Stimulated activated CD4-positive, alpha-beta T cell treated with anti-CD3 and anti-CD28 coated beads, TNF-alpha, amount 100 ng/mL, for 1 hour (primary cell): ENCODE measurements at places on chromosomes 6 and 20.
A peak's percentile ranks its signal among the peaks of the same experiment; 100 is the strongest.

DNA sequence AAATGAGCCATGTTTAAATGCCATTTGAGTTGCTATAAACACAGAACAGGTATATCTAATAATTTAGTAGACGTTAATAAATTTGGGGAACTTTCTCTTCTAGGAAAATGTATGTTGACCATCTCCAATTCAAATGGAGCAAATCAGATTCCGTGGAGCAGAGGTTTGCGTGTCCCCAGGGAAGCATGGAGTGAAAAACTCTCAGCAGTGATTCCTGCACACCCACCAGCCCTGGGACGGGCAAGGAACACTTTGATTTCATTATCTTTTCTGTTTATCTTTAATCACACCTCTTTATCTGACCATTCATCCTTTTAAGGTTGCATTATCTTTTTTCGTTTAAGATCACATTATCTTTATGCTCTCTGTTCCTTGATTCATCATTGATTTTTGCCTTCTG lies 95.0 kb downstream of the RNASET2 start:
- DNase-seq, result no peak

- no peak for DNase-seq
These were observed 19.8 kb downstream of the SUMO4 start for GRCh38 chr6:149419696-149420404.

- no peak for DNase-seq
These were observed 445 bp downstream of the RAB32 start for GRCh38 chr6:146543940-146544615.

DNA sequence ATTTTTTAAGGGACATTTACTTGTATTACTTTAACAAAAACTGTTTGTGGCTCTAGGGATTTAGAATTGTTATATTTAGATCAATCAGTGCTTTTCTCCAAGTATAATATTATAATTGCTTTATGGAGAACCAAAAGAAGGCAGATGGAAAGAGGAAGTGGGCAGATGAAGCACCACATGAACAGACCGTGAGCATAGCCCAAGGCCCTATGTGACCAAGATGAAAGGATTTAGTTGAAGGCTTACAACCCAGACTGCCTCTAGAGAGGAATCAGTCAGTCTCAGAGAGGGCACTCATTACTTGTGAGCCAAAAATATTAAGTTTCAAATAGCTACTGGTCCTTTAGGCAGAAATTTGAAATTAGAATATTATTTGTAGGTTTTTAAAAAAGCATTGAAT lies 102.3 kb upstream of the IMPG1 start:
- no peak for DNase-seq

GRCh38 chr6:2977799-2978590 lies 6.6 kb upstream of the SERPINB6 start:
- DNase-seq, result no peak

DNA sequence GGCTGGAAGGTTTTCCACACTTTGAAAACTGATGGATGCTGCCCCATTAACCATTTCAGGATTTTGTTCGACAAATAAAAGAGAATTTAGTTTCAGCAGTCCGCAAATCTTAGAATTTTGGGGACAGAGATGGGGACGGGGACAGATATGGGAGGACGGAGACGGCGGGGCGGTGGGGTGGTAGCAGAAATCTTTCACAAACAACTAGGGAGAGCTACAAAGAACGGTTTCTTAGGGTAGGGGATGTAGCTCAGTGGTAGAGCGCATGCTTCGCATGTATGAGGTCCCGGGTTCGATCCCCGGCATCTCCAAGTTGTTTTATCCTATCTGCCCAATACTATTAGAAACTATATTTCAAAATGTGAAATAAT lies 15.1 kb downstream of the HMGN4 start:
- peak; percentile 62 for DNase-seq

GRCh38 chr6:40755749-40756452 lies 168.7 kb upstream of the LRFN2 start:
- no peak for DNase-seq

GRCh38 chr6:135707426-135707825 lies 144.1 kb upstream of the PDE7B start:
- no peak for DNase-seq

DNA sequence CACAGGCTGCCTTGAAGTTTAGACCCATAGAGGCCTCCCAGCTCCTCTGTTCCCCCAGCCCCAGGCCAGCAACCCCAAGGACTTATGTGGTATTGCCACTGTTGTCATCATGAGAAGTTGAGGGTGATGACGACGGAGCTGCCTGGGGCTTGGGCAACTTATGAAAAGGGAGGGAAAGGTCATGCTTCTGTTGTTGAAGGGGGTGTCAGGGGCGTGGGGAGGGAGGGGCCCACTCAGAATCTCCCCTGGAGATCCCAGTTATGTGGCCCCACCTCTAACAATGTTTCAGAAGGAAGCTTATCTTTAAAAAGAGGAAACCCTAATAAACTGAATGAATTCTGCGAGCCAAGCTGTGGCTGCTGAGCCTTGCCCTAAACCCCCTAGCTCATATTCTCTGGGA lies 4.2 kb downstream of the ADTRP start:
- no peak for DNase-seq

DNA sequence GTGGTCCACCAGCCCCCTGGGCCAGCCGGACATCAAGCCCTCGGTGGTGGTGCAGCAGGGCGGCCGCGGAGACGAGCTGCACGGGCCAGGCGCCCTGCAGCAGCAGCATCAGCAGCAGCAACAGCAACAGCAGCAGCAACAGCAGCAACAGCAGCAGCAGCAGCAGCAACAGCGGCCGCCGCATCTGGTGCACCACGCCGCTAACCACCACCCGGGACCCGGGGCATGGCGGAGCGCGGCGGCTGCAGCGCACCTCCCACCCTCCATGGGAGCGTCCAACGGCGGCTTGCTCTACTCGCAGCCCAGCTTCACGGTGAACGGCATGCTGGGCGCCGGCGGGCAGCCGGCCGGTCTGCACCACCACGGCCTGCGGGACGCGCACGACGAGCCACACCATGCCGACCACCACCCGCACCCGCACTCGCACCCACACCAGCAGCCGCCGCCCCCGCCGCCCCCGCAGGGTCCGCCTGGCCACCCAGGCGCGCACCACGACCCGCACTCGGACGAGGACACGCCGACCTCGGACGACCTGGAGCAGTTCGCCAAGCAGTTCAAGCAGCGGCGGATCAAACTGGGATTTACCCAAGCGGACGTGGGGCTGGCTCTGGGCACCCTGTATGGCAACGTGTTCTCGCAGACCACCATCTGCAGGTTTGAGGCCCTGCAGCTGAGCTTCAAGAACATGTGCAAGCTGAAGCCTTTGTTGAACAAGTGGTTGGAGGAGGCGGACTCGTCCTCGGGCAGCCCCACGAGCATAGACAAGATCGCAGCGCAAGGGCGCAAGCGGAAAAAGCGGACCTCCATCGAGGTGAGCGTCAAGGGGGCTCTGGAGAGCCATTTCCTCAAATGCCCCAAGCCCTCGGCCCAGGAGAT lies 1.0 kb downstream of the POU3F2 start:
- DNase-seq, result no peak

GRCh38 chr6:160315310-160315709 lies 32.9 kb upstream of the SLC22A3 start:
- DNase-seq, result no peak

- DNase-seq, result peak; percentile 61
These were observed 14.4 kb downstream of the FOXP4 start for GRCh38 chr6:41560431-41561192.

GRCh38 chr6:38310061-38310460 lies 329.7 kb downstream of the BTBD9 start:
- no peak for DNase-seq

DNA sequence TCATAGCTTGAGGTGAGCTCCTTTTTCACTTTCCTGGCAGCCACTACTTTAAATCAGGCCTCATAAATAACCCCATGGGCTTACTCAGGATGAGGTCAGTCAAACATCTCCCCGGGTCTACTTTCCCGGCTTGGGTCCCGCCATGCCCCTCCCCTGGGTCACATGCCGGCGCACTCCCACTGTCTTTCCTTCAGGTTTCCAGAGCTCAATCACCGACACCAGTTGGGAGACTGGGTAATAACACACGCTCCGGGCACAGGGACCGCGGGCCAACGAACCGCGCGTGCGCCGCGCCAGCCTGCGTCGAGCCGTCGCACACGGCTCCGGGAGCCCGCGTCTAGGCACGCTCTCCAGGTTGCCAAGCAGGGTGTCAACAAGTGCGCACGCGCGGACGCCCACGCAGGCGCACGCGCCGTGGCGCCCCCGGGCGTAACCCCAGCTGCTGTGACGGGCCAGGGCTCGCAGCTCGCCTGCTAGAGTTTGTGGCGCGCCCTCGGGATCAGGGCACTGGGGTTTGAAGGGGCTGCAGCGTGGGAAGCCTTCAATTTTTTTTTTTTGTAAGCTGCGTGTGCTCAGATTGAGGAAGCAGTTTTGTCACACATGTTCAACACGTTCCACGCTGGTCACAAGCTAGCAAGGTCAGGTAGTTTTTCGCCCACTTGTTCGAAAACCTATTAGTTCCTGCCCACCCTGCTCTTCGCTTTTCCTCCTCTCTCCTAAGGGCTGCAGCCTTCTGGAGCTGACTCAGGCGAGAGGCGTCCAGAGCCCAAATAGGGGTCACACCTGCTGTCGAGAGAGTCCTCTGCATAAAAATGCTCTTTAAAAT lies 31.8 kb downstream of the TFAP2B start:
- DNase-seq, result no peak

DNA sequence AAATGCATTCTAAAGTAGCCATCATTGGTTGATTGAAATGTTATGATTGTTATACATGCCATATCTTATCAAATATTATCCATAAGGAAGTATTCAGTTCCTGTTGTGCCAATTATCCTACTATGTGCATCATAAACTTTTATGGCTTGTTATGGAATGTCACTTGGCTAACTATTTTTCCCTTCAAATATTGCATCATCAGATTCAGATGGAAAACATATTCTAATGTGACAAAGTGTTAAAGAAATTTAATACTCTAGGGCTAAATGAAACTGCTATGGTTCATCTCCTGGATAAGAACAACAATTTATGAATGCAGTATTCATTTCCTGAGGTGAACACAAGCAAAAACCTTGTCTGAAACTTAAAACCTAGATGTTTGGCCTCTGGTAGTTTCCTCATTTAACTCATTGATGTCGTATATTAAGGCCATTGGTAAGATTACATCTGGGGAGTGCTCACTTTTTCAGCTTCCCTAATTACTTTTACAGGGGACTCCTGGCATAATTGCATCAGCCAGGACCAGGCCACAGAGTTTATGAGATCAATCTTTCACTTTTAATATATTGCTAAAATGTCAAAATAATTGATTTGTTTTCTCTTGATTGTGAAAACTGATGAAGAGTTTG lies 134.9 kb upstream of the CEP162 start:
- DNase-seq, result no peak

DNA sequence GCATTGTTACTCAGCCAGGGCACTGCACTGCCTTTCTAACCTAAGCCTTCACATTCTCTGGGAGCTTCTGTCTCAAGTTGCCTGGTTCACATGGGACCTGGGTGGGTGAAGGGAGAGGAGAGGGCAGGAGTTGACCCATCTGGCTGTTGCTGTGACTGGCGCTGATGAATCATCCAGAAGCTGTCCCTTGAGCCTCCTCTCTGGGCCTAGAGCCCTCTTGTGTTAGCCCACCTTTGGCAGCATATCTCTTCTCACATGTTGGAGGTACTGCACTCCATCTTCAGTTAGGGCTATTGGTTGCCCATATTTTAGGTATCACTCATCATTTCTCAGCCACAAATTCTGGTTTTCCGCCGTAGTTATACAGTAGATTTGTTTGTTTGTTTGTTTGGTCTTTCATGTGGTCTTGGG lies 19.8 kb downstream of the XRN2 start:
- DNase-seq, result no peak

DNA sequence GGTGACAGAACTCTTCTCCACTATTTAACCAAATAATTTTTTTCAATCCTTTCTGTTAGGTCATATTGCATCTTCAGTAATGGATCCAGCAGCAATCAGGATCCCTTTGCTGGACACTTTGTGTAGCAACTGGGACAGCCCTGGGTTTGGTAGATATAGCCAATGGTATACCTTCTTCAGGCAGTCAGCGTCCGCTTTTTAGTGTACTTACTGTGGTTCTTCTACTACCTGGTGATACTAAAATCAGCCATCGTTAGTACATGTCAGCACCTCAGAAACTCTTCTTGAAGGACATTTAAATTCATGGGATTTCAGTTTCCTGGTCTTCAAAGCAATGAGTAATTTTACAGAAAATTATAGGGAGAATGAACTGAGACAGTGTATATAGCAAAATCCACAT lies 93.5 kb downstream of the ADGRG6 start:
- no peak for DNase-seq

- no peak for DNase-seq
These were observed 482.9 kb downstream of the PTPRT start for GRCh38 chr20:42706759-42707158.

GRCh38 chr6:121310495-121310894 lies 23.8 kb downstream of the TBC1D32 start:
- no peak for DNase-seq

DNA sequence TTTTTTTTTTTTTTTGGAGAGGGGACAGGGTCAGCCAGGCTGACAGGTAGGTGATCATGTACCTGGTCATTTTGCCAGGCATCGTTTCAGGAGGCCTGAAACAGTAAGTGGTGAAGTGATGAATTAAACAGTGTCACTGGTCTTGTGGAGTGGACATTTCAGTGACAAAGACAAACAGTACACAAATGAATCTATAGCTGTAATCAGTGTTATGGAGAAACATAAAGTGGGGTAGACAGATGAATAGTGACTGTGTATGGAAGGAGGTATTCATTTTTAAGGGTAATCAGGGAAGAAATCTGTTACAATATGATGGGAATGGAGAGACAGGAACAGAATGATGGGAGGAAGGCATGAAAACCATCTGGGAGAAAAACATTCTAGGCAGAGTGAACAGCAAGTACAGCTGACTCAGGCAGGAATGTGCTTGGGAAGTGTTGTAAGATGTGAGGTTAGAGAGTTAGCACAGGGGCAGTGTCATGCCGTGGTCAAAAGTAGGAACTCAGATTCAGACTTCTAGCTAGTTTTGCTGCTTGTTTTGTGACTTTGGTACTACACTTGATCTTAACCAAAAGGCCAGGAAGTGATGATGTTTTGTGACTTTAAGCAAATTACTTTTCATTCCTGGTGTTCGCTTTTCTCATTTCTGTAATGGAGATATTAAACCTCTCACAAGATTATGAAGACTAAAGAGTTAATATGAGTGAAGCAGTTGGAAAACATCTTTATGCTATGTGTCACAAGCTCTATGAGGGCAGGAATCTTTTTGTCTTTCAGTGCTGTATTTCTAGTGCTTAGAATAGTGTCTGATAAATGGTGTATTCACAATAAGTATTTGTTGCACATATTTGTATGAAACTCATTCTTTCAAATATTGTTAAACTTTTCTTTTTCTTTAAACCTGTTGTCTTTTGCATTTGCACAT lies 43.4 kb downstream of the QKI start:
- no peak for DNase-seq

GRCh38 chr6:34146021-34146782 lies at the start of gene GRM4:
Gene GRM4 (minus strand): TSS chr6:34146087. CDS start chr6:34133496, 12,591 bp downstream.
- DNase-seq, result no peak

GRCh38 chr20:1287306-1287705 lies 21.2 kb downstream of the SNPH start:
- DNase-seq, result no peak

GRCh38 chr6:72374857-72375256 lies 247.0 kb upstream of the KCNQ5 start:
- DNase-seq, result no peak

- no peak for DNase-seq
These were observed 23.5 kb downstream of the CARMIL1 start for GRCh38 chr6:25302677-25303128.
